ENCODE measurements at places on chromosomes 4 and X. TPM values are rescaled to one million over a fixed set of nuclear protein-coding genes. Genes with fewer than 3 reads are reported as not detected.
A peak's percentile ranks its signal among the peaks of the same experiment; 100 is the strongest.

Gene SLC7A11
- total RNA-seq: 1.5 TPM

DNA sequence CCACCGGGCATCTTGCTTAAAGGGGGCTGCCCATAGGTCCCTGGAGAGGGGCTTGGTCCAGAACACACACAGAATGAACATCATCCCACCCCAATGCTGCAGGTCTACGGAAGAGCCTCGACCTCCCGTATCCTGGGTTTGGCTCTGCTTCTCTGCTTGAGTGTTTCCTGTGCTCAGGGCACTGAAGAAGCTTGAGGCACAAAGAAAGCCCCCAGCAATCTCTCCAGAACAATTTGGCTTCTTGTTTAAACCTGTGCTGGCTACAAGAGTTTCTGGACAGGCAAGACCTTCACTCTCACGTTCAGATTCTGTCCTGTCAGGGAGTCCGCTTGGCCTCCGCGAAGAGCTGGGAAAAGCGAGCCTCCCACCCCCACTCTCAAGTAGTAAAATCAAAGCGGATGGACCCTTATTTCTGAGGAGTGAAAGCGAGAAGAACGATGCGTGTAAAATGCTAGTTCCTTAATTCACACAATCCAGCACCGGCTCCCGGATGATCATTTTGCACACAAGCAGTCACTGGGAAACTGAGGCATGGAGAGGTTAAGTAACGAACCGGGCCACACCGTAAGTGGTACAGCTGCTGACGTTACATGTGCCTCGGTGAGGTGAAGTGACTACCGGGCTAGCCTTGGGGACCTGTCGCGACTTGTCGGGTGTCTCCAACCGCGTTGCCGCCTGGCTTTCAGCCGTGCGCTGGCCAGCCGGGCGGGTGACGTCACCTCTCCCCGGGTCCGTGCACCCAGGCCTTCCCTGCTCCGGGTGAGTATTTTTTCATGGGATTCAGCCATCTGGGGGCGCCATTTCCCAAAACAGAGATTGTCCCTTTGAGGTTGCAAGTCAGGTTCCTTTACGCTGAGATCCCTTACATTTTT, 3.1 kb upstream of the SFRP2 start:
- DNase-seq: peak; percentile 53
- peak overlapping the region; percentile 77 for H3K4me3 ChIP-seq

- peaks cover 17% of the 10 kb centered on the region for H3K27me3 ChIP-seq
- no peak overlapping the region for H3K4me3 ChIP-seq
- no peak overlapping the region for H3K27ac ChIP-seq
- peaks cover 4% of the 10 kb centered on the region for H3K4me1 ChIP-seq
Observed at GRCh38 chr4:88828842-88829571, 131.4 kb upstream of the NAP1L5 start.

DNA sequence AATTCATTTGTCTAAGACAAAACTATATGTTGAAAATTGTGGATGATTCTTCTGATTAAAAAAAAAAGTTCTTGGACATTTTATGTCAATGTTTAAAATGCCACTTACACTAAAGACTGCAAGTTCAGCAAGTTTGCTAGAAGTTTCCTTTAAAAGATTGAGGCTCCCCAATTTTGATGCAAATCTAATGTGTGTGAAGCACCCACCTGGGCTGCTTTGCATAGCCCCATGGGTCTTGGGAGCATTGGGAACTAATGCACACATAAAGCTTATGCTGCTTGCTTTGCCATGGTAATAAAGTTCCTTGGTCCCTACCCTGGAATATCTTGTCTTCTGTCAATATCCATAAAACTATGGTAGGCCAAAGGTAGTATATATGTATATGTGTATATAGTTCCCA, 725.9 kb upstream of the GRID2 start:
- H3K27me3 ChIP-seq: no peaks in the 10 kb centered on the region
- DNase-seq: no peak
- H3K27ac ChIP-seq: no peak overlapping the region
- H3K4me1 ChIP-seq: no peaks in the 10 kb centered on the region

GRCh38 chr4:145248502-145248901, 68.1 kb upstream of the OTUD4 start:
- H3K4me3 ChIP-seq: no peak overlapping the region
- no peaks in the 10 kb centered on the region for H3K4me1 ChIP-seq
- no peak overlapping the region for H3K27ac ChIP-seq
- no peaks in the 10 kb centered on the region for H3K36me3 ChIP-seq
- H3K27me3 ChIP-seq: peaks cover 2% of the 10 kb centered on the region

Gene JAKMIP1
- 5.3 TPM for total RNA-seq

GRCh38 chr4:56619816-56620215, 61.3 kb downstream of the HOPX start:
- H3K36me3 ChIP-seq: peaks cover 2% of the 10 kb centered on the region
- no peaks in the 10 kb centered on the region for H3K4me1 ChIP-seq
- H3K27me3 ChIP-seq: peaks cover 22% of the 10 kb centered on the region
- no peak overlapping the region for H3K4me3 ChIP-seq
- no peak overlapping the region for H3K27ac ChIP-seq

- no peak overlapping the region for H3K4me3 ChIP-seq
- H3K27me3 ChIP-seq: no peaks in the 10 kb centered on the region
- no peaks in the 10 kb centered on the region for H3K4me1 ChIP-seq
- no peak for DNase-seq
- H3K27ac ChIP-seq: no peak overlapping the region
- H3K36me3 ChIP-seq: peaks cover 16% of the 10 kb centered on the region
Observed at GRCh38 chrX:118577041-118577440, 81.4 kb downstream of the DOCK11 start.

Gene CLNK
- not detected for total RNA-seq

DNA sequence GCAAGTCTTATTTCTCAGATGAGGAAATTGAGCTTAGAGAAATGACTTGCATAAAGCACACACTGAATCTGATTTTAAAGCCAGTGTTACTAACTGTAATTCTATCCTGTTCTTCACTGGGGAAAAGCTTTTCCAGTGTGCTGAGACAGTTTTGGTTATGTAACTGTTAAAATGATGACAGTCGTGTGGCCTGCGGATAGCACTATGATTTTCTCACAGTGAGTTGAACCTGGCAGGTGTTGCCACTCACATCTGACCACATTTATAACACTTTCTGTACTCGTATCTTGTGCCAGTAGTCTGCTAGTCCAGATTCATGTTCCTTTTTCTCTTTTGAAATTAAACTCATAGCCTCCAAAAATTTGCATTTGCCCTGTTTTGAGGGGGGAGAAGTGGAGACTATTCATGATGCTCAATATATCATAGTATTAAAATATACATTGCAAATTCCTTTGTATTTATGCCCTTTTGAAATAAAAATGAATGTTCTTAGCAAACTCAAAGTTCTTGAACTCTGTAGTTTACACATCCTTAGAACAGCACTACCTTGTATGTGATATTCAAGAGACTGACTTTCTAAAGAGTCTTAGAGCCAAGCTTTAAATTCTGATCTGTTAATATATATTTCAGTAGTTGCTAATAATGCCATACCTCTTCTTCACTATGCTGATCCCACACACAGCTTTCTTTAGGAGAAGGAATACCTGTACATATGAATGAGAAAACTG, 132.3 kb downstream of the PDLIM5 start:
- H3K4me3 ChIP-seq: no peak overlapping the region
- no peaks in the 10 kb centered on the region for H3K27me3 ChIP-seq
- H3K4me1 ChIP-seq: no peaks in the 10 kb centered on the region
- no peaks in the 10 kb centered on the region for H3K36me3 ChIP-seq
- no peak for DNase-seq

Gene NAAA
- total RNA-seq: 50.5 TPM

DNA sequence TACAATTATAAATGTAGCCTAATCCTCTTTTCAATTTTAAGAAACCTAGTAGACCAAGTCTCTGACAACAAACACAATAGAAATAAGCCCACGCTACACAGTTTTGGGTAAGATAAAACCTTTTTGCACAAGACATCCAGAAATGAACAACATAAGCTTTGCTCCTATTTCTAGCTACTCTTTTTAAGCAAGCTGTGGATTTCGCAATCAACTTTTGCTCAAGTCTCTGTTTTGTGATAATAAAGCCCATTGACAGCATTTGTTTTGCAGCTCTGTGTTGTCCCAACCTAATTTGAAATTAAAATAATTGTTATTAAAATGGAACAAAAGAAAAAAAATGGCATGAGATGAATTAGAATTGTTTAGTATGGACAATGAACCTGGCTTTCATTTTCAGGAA, 287.9 kb upstream of the PUDP start:
- no peak for DNase-seq
- H3K27ac ChIP-seq: no peak overlapping the region
- no peak overlapping the region for H3K4me3 ChIP-seq
- H3K36me3 ChIP-seq: no peaks in the 10 kb centered on the region

DNA sequence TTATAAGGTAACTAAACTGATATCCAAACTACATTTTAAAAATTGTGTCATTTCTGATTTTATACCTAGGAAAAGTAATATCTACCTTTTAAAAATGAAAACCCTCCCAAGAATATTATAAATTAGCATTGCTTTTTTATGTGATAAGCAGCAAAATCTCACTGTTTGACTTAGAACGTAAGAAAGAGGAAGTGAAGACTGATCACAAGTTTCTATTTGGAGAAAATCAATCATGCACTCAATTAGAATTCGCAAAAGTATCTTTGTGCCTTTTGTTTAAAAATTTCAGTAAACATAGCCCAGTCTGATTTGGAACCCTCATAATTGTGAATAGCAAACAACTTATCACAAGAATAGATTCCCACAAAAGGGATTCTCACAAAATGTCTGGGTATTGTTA, 142.7 kb downstream of the TENM3 start:
- H3K27ac ChIP-seq: no peak overlapping the region
- H3K4me3 ChIP-seq: no peak overlapping the region
- no peak for DNase-seq
- no peaks in the 10 kb centered on the region for H3K4me1 ChIP-seq

Gene TMEM271
- not detected for total RNA-seq

DNA sequence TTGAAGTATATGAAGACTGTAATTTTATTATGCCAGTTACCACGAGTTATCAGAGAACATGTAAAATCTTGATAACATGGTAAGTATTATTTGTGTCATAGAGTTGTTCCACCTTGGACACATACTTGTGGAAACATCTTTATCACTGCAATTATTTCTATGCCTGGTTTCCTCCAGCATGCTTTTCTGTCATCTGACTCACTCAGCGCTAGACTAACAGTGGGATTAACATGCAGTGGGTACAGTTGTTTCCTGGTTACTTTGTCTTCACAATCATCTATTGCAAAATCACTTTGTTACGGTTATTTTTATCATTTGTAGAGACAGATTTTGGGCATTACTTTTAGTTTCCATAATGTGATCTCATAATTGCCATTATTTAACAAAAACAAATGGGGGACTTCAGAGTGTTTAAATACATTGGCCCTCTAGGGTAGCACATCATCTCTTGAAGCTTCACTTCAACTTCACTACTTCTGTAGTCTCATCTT, at the start of gene STATH:
Gene STATH, plus strand, starts transcription at position 441 of the 491 bp plus-strand sequence. CDS start 2,472 bp downstream, outside the sequence.
- H3K4me1 ChIP-seq: no peaks in the 10 kb centered on the region
- no peak within 1 kb of the TSS for H3K27ac ChIP-seq
- no peak for DNase-seq
- H3K27me3 ChIP-seq: no peaks in the 10 kb centered on the region

- DNase-seq: no peak
- H3K27ac ChIP-seq: no peak overlapping the region
- H3K4me3 ChIP-seq: no peak overlapping the region
Observed at GRCh38 chrX:11998944-11999343, 139.3 kb upstream of the FRMPD4 start.
